ENCODE measurements at places on chromosomes 11 and 22. TPM values are rescaled to one million over a fixed set of nuclear protein-coding genes. Genes with fewer than 3 reads are reported as not detected.

The CCDC87 gene
- 0.45 TPM for total RNA-seq

The JAML gene
- total RNA-seq = not detected

The LIF gene
- 6.2 TPM for total RNA-seq

The RFPL1 gene
- not detected for total RNA-seq

The SLC1A2 gene
- 23.6 TPM for total RNA-seq

The ROBO4 gene
- 3.3 TPM for total RNA-seq

The PDE3B gene
- 2.8 TPM for total RNA-seq

The UCP2 gene
- total RNA-seq = not detected

The ACTN3 gene
- not detected for total RNA-seq

The VEGFB gene
- 17.3 TPM for total RNA-seq

The ZNF280B gene
- total RNA-seq = 0.45 TPM

The XKR3 gene
- total RNA-seq = not detected

The CASP5 gene
- total RNA-seq = not detected

Data from fibroblast of the aortic adventitia (primary cell).